ENCODE measurements at places on chromosomes 7 and 10. TPM values are rescaled to one million over a fixed set of nuclear protein-coding genes. Genes with fewer than 3 reads are reported as not detected.

DPCD gene
- total RNA-seq = 11.4 TPM

CCSER2 gene
- total RNA-seq = 85.4 TPM

CPN1 gene
- total RNA-seq = not detected

C10orf95 gene
- not detected for total RNA-seq

FAM237B gene
- not detected for total RNA-seq

CFAP46 gene
- total RNA-seq = 0.81 TPM

All from posterior vena cava (tissue), 2 donors.